Panc1 (cell line): ENCODE measurements at places on chromosomes 6 and 20. TPM values are rescaled to one million over a fixed set of nuclear protein-coding genes. Genes with fewer than 3 reads are reported as not detected.
A peak's percentile ranks its signal among the peaks of the same experiment; 100 is the strongest.

Gene RTF2
- 89.2 TPM for total RNA-seq

GRCh38 chr6:24154121-24154520, 28.1 kb downstream of the NRSN1 start:
- H3K36me3 ChIP-seq: no peaks in the 10 kb centered on the region
- H3K4me3 ChIP-seq: no peak overlapping the region
- H3K4me1 ChIP-seq: no peaks in the 10 kb centered on the region

DNA sequence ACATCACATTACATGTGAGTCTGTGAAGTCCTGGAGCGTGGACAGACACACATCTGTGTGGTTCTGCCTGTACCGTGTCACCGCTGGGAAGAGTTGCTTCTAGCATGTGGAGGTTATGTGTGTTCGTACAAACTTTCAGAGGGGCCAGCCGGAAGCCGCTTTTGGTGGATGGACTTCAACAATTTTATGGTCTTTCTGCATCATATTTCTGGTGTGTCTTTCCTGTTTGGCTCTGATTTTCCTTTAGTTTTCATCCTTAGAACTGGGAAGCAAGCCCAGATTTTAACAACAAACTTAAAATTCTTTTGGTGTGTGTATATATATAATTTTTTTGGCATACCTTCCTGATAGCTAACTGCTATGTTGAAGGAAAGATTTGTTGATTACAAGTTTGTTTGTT, 71.2 kb downstream of the TIAM2 start:
- H3K36me3 ChIP-seq: no peaks in the 10 kb centered on the region
- H3K27ac ChIP-seq: peak overlapping the region; percentile 35; the same call in 1 of the 2 replicates
- no peak for DNase-seq
- H3K4me3 ChIP-seq: no peak overlapping the region
- peaks cover 6% of the 10 kb centered on the region; the same call in 1 of the 2 replicates for H3K4me1 ChIP-seq
- no peaks in the 10 kb centered on the region for H3K27me3 ChIP-seq

Gene CD109
- total RNA-seq: 46.1 TPM

Gene ITCH
- 63.9 TPM for total RNA-seq

- no peak overlapping the region; the same call in 1 of the 2 replicates for H3K27ac ChIP-seq
- H3K4me3 ChIP-seq: no peak overlapping the region
- no peak for DNase-seq
- no peaks in the 10 kb centered on the region for H3K36me3 ChIP-seq
- H3K4me1 ChIP-seq: no peaks in the 10 kb centered on the region
- H3K27me3 ChIP-seq: no peaks in the 10 kb centered on the region; the same call in 1 of the 2 replicates
Observed at GRCh38 chr6:89475634-89476033, 42.7 kb downstream of the ANKRD6 start.

Gene TGM2
- total RNA-seq: 113 TPM

DNA sequence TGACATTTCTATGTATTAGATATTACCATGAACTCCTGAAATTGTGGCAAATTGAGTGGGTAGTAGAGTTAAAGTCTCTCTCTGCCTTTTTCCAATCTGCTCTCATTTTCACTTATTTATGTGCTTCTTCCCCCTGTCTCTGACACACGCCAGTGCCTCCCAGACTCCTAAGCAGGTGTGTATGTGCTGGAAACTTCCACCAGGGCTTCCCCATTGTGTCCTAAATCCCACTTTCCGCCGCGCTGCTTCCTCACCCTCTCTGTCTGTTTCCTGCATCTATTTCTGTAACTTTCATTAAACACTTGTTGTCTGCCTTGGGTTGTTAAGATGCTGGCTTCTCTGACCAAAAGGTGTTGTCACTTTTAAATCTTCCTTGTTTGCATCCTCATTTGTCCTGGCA, 97.6 kb upstream of the HDGFL1 start:
- no peaks in the 10 kb centered on the region for H3K36me3 ChIP-seq
- H3K27ac ChIP-seq: peak overlapping the region; percentile 49; the same call in 1 of the 2 replicates
- H3K4me3 ChIP-seq: no peak overlapping the region
- DNase-seq: no peak

GRCh38 chr6:106502559-106502958, 126.7 kb downstream of the RTN4IP1 start:
- no peak overlapping the region for H3K27ac ChIP-seq
- H3K4me1 ChIP-seq: no peaks in the 10 kb centered on the region
- no peak overlapping the region for H3K4me3 ChIP-seq
- no peaks in the 10 kb centered on the region for H3K27me3 ChIP-seq
- H3K36me3 ChIP-seq: no peaks in the 10 kb centered on the region

Gene AKIRIN2
- total RNA-seq: 47.6 TPM

GRCh38 chr20:64049060-64049877, at the start of gene SOX18:
Gene SOX18 (minus strand): TSS chr20:64049639. CDS start chr20:64049516, 123 bp downstream.
- H3K4me3 ChIP-seq: peak within 1 kb of the TSS; percentile 33
- no peaks in the 10 kb centered on the region for H3K36me3 ChIP-seq
- H3K27ac ChIP-seq: peak within 1 kb of the TSS; percentile 84
- H3K4me1 ChIP-seq: peaks cover 58% of the 10 kb centered on the region
- H3K27me3 ChIP-seq: no peaks in the 10 kb centered on the region

GRCh38 chr6:82385546-82385945, 21.9 kb downstream of the TPBG start:
- no peaks in the 10 kb centered on the region for H3K27me3 ChIP-seq
- no peak for DNase-seq
- H3K4me3 ChIP-seq: no peak overlapping the region
- no peaks in the 10 kb centered on the region; the same call in 1 of the 2 replicates for H3K4me1 ChIP-seq
- H3K27ac ChIP-seq: no peak overlapping the region

GRCh38 chr6:127343809-127344659, 625 bp upstream of the ECHDC1 start:
- H3K36me3 ChIP-seq: peaks cover 3% of the 10 kb centered on the region; the same call in 1 of the 2 replicates
- peaks cover 45% of the 10 kb centered on the region for H3K4me1 ChIP-seq
- no peak for DNase-seq
- H3K27me3 ChIP-seq: no peaks in the 10 kb centered on the region
- peak overlapping the region; percentile 99 for H3K27ac ChIP-seq
- peak overlapping the region; percentile 60 for H3K4me3 ChIP-seq

- H3K27ac ChIP-seq: no peak overlapping the region
- no peaks in the 10 kb centered on the region for H3K4me1 ChIP-seq
- H3K27me3 ChIP-seq: no peaks in the 10 kb centered on the region
- no peak for DNase-seq
- H3K4me3 ChIP-seq: no peak overlapping the region
Observed at GRCh38 chr6:166603043-166603690, 16.7 kb upstream of the RAMACL start.

Gene MLN
- total RNA-seq: not detected

Gene EIF6
- 258 TPM for total RNA-seq

- H3K36me3 ChIP-seq: no peaks in the 10 kb centered on the region
- H3K4me1 ChIP-seq: no peaks in the 10 kb centered on the region
- no peak overlapping the region for H3K4me3 ChIP-seq
- no peaks in the 10 kb centered on the region for H3K27me3 ChIP-seq
Observed at GRCh38 chr6:81937296-81937937, 184.9 kb upstream of the TENT5A start.

Gene CRISP3
- not detected for total RNA-seq

Gene KCNK15
- total RNA-seq: 7.4 TPM

DNA sequence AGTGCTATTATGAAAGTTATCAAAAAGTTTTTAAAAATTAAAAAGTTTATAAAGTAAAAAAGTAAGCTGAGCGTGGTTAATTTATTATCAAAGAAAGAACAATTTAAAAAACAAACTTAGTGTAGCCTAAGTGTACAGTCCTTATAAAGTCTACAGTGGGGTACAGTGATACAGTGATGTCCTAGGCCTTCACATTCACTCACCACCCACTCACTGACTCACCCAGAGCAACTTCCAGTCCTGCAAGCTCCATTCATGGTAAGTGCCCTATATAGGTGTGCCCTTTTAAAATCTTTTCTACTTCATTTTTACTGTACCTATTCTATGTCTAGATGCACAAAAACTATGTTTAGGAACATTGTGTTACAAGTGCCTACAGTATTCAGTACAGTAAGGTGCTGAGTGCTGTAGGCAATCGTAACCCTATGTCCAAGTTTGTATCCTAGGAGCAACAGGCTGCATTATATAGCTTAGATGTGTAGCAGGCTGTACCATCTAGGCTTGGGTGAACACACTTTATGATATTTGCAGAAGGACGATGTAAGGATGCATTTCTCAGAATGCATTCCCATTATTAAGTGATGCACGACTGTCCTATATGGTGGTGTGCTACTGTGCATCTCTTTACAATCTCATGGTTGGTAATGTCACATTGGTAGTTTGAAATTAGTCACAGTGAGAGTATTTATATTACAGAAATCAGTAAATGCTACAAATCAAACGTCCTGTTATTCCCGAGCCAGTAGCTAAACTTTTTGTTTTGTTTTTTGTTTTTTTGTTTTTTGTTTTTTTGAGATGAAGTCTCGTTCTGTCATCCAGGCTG, 158.3 kb downstream of the GMPR start:
- no peak overlapping the region for H3K4me3 ChIP-seq
- H3K27me3 ChIP-seq: no peaks in the 10 kb centered on the region
- no peak overlapping the region for H3K27ac ChIP-seq
- H3K36me3 ChIP-seq: no peaks in the 10 kb centered on the region
- no peaks in the 10 kb centered on the region; the same call in 1 of the 2 replicates for H3K4me1 ChIP-seq

DNA sequence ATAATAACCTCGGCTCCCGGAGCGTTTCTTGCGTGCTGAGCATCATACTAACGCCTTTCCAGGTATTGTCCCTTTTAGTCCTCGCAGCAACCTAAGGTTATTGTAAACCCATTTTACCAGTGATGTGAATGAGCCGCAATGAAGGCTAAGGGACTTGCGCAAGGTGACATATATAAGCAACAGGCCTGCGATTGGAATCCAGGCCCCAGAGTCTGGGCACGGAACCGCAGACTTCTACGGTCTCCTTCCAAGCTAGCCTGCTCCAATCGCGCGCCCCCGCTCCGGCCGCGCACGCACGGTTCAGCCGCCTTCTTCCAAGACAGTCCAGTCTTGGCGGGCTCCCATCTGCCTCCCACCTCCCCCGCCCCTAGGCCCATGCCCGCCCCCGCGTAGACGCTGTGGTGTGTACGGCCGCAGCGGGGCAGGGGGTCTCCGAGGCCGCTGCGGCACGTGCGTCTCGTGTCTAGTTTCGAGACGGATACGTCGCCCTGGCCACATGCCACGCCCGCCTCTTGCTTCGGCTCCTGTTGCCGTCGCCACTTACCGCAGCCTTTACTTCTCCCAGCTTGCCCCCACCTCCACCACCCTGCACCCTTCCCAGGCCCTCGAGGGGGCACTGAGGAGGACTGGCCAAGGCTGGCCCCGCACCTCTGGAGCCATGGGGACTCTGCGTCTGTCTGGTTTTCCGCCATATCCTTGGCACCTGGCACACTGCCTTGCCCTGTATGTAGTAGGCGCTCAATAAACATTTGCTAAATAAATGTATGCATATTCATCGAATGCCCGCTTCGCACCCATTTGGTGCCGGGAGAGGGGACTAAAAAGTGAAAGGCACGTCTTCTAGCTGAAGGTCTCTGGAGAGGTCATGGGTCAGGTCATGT, 855 bp upstream of the GFOD1 start:
- no peak for DNase-seq
- no peaks in the 10 kb centered on the region for H3K36me3 ChIP-seq
- H3K27ac ChIP-seq: no peak overlapping the region
- H3K4me3 ChIP-seq: peak overlapping the region; percentile 55
- peaks cover 22% of the 10 kb centered on the region for H3K27me3 ChIP-seq
- H3K4me1 ChIP-seq: no peaks in the 10 kb centered on the region; the same call in 1 of the 2 replicates

Gene HTR1E
- total RNA-seq: not detected

DNA sequence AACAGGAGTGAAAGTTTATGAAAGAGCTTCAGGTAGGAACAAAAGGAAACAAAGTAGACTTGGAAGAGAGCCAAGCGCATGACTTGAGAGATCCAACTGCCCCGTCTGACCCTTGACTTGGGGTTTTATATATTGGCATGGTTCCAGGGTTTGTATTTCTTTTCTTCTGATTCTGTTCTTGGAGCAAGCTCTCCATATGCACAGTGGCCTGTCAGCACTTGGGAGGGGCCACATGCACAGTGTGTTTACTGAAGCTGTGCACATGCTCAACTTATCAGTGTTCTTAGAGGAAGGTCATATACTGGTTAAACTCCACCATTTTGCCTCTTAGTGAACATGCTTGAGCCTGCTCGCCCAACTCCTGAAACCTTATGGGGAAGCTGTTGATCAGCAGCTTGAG, 953.7 kb downstream of the TFAP2A start:
- H3K27ac ChIP-seq: no peak overlapping the region
- H3K4me3 ChIP-seq: no peak overlapping the region
- no peaks in the 10 kb centered on the region for H3K27me3 ChIP-seq
- no peak for DNase-seq
- no peaks in the 10 kb centered on the region; the same call in 1 of the 2 replicates for H3K36me3 ChIP-seq
- H3K4me1 ChIP-seq: no peaks in the 10 kb centered on the region

- H3K4me3 ChIP-seq: no peak overlapping the region
- H3K36me3 ChIP-seq: no peaks in the 10 kb centered on the region
- no peak for DNase-seq
Observed at GRCh38 chr6:158552796-158553138, 7.1 kb upstream of the TMEM181 start.

Gene PERP
- total RNA-seq: 348 TPM

GRCh38 chr6:125802943-125803377, 12.2 kb downstream of the NCOA7 start:
- H3K27ac ChIP-seq: no peak overlapping the region
- H3K4me1 ChIP-seq: no peaks in the 10 kb centered on the region
- H3K36me3 ChIP-seq: no peaks in the 10 kb centered on the region
- H3K27me3 ChIP-seq: no peaks in the 10 kb centered on the region
- DNase-seq: no peak

Gene ERVFRD-1
- total RNA-seq: not detected

DNA sequence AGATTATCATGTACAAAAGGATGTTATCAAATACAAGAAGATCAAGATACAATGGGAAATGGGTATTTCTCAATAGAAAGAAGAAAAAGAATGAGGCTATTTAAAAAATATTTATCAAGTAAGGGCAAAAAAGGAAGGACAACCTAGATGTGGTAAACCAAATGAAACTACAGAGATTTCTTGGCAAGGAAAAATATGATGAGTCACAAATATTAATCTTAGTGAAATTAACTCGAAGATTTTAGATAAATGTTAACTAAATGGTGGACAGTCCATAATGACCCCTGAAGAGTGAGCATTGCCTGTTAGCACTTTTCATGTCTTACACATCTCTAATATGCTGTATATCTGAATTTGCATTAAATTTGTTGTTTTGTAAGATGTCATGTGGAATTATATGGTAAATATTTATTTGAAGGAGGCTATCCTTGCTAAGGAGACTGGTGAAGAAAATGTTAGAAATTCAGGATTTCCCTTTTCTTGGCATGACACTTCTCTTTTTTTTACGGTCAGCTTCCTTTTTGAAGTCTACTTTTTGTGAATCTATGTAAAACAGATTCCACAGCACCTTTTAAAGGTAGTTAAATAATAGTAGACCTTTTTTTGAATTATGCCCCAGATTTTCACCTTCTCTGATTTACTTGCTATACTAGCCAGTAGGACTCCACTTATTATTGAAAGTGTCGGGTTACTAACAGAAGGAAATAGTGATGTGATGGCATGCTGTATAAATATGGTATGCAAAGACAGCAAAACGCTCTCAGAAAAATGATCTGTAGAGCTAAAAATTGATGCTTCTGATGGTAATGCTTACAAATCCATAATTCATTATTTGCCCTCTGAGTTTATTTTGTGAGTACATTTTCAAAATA, 120.5 kb downstream of the HIVEP1 start:
- H3K4me1 ChIP-seq: 0 out of 2 replicates have a peak, but pooled peaks cover 4% of the 10 kb centered on the region
- no peaks in the 10 kb centered on the region for H3K27me3 ChIP-seq
- H3K27ac ChIP-seq: no peak overlapping the region

Gene LIN28B
- total RNA-seq: 5.8 TPM

Gene C6orf141
- total RNA-seq: 0.15 TPM
